ENCODE measurements at places on chromosomes 3 and 15. TPM values are rescaled to one million over a fixed set of nuclear protein-coding genes. Genes with fewer than 3 reads are reported as not detected.

SCG3 gene
- total RNA-seq: not detected

ITIH3 gene
- total RNA-seq: not detected

SLCO2A1 gene
- 0.72 TPM for total RNA-seq

ILDR1 gene
- not detected for total RNA-seq

IL12A gene
- 0.47 TPM for total RNA-seq
